ENCODE measurements at places on chromosomes 1 and 21. TPM values are rescaled to one million over a fixed set of nuclear protein-coding genes. Genes with fewer than 3 reads are reported as not detected.

DNA sequence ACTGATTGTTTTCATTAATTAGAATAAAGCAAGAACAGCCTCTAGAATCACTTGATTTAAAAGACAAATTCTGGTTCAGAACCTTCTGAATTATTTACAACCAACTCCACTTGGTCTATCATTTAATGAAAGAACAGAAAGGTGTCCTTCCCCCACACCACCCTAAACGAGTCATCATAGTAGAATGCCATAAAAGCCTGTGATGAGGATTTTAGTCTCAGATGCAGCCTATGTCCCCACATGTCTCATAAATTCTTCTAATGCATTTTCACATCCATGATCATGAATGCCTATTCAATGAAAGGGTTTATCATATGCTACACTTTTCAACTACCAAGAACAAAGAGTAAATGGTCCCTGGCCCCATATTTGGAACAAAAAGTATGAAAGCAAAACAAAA, 508.1 kb downstream of the DPYD start:
- no peak overlapping the region for H3K4me3 ChIP-seq
- H3K27ac ChIP-seq = no peak overlapping the region
- H3K4me1 ChIP-seq = no peaks in the 10 kb centered on the region
- H3K27me3 ChIP-seq = no peaks in the 10 kb centered on the region

GRCh38 chr1:3127738-3128137, 58.7 kb downstream of the PRDM16 start:
- no peak overlapping the region for H3K4me3 ChIP-seq
- peaks cover 6% of the 10 kb centered on the region for H3K4me1 ChIP-seq

- no peak overlapping the region for H3K27ac ChIP-seq
- H3K36me3 ChIP-seq = no peaks in the 10 kb centered on the region
- H3K4me1 ChIP-seq = no peaks in the 10 kb centered on the region
- no peaks in the 10 kb centered on the region for H3K27me3 ChIP-seq
- no peak for DNase-seq
- no peak overlapping the region for H3K4me3 ChIP-seq
Measured at GRCh38 chr1:4801192-4801924, 146.9 kb downstream of the AJAP1 start.

- H3K27me3 ChIP-seq = no peaks in the 10 kb centered on the region
- H3K36me3 ChIP-seq = no peaks in the 10 kb centered on the region
- no peak for DNase-seq
- H3K27ac ChIP-seq = no peak overlapping the region
Measured at GRCh38 chr1:229884765-229885164, 182.3 kb upstream of the GALNT2 start.

DNA sequence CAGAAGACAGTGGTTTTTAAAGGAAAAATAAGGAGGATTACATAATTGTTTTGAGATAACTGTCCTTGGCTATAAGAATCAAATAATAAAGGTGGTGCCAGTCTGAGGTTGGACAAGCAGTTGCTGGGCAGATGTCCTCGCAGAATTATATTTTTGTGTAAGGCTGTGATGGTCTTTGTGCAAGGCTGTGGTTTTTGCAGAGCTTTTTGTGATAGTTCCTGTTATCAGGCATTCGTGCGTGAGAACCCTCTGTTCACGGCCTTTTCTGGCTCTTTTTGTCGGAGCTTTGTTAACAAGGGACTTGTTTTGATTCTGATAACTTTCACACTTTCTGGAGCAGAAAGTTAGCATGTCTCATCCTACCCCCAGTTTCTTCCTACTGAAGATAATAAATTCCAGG, 33.4 kb downstream of the SH3BP5L start:
- no peaks in the 10 kb centered on the region for H3K36me3 ChIP-seq
- no peaks in the 10 kb centered on the region for H3K27me3 ChIP-seq
- no peaks in the 10 kb centered on the region for H3K4me1 ChIP-seq
- no peak overlapping the region for H3K4me3 ChIP-seq

GRCh38 chr1:172821609-172822274, 162.8 kb downstream of the FASLG start:
- no peak overlapping the region for H3K4me3 ChIP-seq
- H3K27me3 ChIP-seq = no peaks in the 10 kb centered on the region
- H3K4me1 ChIP-seq = peaks cover 18% of the 10 kb centered on the region
- DNase-seq = no peak
- H3K27ac ChIP-seq = no peak overlapping the region

DNA sequence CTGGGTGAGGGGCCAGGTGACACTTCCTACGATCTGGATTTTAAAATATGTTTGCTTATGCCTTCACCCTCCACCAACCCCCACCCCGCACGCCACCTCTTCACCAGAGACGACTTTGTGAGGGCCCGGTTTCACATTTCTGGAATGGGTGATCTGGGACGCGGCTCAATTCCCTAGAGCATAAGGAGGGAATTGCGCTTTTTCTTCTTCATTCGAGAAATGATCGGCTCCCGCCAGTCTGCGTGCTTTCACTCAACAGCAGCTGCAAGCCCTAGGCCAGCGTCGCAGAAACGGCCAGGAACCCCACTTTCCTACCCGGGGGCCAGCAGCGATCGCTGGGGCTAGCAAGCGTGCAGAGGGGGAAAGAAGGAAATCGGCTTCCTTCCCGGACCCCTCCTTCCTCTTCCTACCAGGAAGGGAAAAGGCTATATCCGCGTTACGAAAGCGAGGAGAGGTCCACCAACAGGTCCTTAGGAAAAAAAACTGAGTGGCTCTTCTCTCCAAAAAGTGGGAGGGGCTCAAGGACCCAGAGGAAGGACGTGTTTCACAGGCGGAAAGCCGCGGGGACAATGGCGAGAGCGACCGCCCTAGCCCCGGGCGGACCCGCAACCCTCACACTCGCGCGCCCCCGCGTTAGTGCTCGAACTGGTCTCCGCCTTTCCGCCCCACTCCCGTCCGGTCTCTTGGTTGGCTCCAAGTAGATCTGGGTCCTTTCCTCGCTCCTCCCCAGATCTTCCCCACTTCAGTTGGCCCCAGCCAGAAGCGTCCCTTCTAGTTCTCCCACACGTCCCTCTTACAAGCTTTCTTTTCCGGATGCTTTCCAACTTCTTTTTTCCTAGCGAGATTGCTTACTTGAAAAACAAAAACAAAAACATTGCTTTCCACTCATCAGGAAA, 1.1 kb upstream of the ADAMTS1 start:
- H3K27ac ChIP-seq = peak overlapping the region; percentile 93
- peaks cover 73% of the 10 kb centered on the region for H3K4me1 ChIP-seq
- peak overlapping the region; percentile 84 for H3K4me3 ChIP-seq
- H3K27me3 ChIP-seq = no peaks in the 10 kb centered on the region
- no peaks in the 10 kb centered on the region for H3K36me3 ChIP-seq

GRCh38 chr1:11600836-11601235, 53.4 kb downstream of the FBXO2 start:
- no peak overlapping the region for H3K27ac ChIP-seq
- no peak overlapping the region for H3K4me3 ChIP-seq
- no peaks in the 10 kb centered on the region for H3K36me3 ChIP-seq
- no peaks in the 10 kb centered on the region for H3K27me3 ChIP-seq
- no peaks in the 10 kb centered on the region for H3K4me1 ChIP-seq

DNA sequence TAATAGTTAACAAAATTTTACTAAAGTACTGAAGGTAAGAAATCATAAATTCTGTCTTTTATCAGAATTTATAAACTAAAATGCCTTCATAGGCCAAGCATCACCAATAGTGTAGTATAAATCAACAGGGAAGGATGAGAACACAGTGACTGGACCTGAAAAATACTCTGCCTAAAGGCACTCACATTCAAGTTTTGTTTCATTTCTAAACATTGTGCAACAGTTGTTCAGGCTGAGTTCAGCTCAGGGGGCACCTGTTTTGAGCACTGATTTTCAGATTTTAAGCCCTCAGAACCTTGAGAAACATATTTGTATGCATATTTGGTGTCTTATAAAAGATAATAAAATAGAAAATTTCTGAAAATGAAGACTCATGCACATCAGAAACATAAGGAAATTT, 12.4 kb downstream of the ACBD6 start:
- peaks cover 4% of the 10 kb centered on the region for H3K36me3 ChIP-seq
- H3K27ac ChIP-seq = no peak overlapping the region
- DNase-seq = no peak

- no peaks in the 10 kb centered on the region for H3K27me3 ChIP-seq
- DNase-seq = no peak
- H3K4me3 ChIP-seq = no peak overlapping the region
- no peaks in the 10 kb centered on the region for H3K36me3 ChIP-seq
Measured at GRCh38 chr1:160167580-160167979, 16.2 kb downstream of the ATP1A4 start.

DNA sequence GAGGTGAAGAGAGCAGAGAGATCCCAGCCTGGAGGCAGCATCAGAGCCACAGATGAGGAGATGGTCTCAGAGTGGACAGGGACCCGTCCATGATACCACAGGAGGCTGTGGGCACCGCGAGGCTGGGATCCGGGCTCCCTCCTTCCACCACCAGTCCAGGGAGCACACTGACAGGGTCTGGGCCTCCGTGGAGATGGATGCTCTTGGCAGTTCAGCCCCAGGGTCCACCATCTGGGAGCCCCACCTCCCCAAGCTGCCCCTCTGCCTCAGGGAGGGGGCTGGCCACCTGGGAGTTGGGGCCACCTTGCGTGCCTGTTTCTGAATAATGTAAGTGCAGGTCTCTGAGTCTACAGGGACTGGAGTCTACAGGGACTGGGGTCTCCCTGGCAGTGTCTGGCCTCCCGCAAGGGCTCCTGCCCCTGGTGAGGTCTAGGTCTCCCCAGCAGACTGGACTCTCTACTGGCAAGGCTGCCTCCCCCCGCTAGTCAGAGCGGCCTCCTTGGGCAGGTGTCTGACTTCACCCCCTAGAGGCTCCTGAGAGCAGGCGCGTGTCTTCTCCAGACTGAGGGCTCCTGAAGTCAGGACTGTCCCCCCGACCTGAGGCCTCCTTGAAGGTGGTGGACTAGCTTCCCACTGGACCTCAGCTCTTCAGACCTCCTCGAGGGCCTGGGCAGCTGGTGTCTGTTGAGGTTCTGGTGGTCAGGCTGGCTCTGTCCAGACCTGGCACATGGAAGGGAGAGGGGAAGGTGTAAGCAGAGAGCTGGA, 218.5 kb downstream of the PTPRU start:
- DNase-seq = no peak
- no peak overlapping the region for H3K27ac ChIP-seq
- no peaks in the 10 kb centered on the region for H3K27me3 ChIP-seq
- no peaks in the 10 kb centered on the region for H3K36me3 ChIP-seq

GRCh38 chr1:74690364-74690696, 16.7 kb upstream of the ERICH3 start:
- H3K4me3 ChIP-seq = no peak overlapping the region
- H3K4me1 ChIP-seq = no peaks in the 10 kb centered on the region
- H3K27ac ChIP-seq = no peak overlapping the region
- H3K27me3 ChIP-seq = no peaks in the 10 kb centered on the region

- no peak for DNase-seq
- H3K36me3 ChIP-seq = no peaks in the 10 kb centered on the region
- H3K27me3 ChIP-seq = no peaks in the 10 kb centered on the region
- H3K4me3 ChIP-seq = no peak overlapping the region
- no peak overlapping the region for H3K27ac ChIP-seq
Measured at GRCh38 chr1:84936116-84936810, 43.3 kb upstream of the LPAR3 start.

- no peak overlapping the region for H3K27ac ChIP-seq
- H3K4me1 ChIP-seq = no peaks in the 10 kb centered on the region
- no peak overlapping the region for H3K4me3 ChIP-seq
- no peak for DNase-seq
- H3K27me3 ChIP-seq = no peaks in the 10 kb centered on the region
- no peaks in the 10 kb centered on the region for H3K36me3 ChIP-seq
Measured at GRCh38 chr1:95888941-95889390, 655.0 kb downstream of the RWDD3 start.

- peaks cover 4% of the 10 kb centered on the region for H3K4me1 ChIP-seq
- DNase-seq = no peak
- no peaks in the 10 kb centered on the region for H3K27me3 ChIP-seq
- no peak overlapping the region for H3K4me3 ChIP-seq
- H3K36me3 ChIP-seq = no peaks in the 10 kb centered on the region
Measured at GRCh38 chr1:207188901-207189300, 84.9 kb downstream of the C4BPA start.

- H3K36me3 ChIP-seq = no peaks in the 10 kb centered on the region
- DNase-seq = no peak
- no peaks in the 10 kb centered on the region for H3K27me3 ChIP-seq
Measured at GRCh38 chr1:110554871-110555801, 36.2 kb upstream of the KCNA10 start.

- H3K36me3 ChIP-seq = no peaks in the 10 kb centered on the region
- no peaks in the 10 kb centered on the region for H3K27me3 ChIP-seq
- no peaks in the 10 kb centered on the region for H3K4me1 ChIP-seq
- no peak for DNase-seq
- no peak overlapping the region for H3K4me3 ChIP-seq
Measured at GRCh38 chr1:169511316-169512005, 25.7 kb upstream of the SLC19A2 start.

- DNase-seq = no peak
- no peak overlapping the region for H3K27ac ChIP-seq
- H3K27me3 ChIP-seq = no peaks in the 10 kb centered on the region
- H3K36me3 ChIP-seq = no peaks in the 10 kb centered on the region
- H3K4me1 ChIP-seq = no peaks in the 10 kb centered on the region
- no peak overlapping the region for H3K4me3 ChIP-seq
Measured at GRCh38 chr1:60331647-60332046, 258.1 kb upstream of the C1orf87 start.

DNA sequence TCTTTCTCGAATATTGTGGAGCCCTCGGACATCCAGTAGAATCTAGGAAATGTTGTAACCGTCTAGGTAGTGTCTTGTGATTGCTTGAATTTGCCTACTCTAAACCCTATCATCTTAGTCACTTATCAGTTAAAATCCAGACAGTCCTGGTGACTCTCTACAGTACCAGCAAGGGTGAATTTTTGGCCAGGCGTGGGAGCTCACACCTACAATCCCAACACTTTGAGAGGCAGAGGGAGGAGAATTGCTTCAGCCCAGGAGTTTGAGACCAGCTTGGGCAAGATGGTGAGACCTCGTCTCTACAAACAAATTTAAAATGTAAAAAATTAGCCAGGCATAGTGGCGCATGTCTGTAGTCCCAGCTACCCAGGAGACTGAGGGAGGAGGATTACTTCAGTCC, 230.9 kb downstream of the CHRM3 start:
- no peak overlapping the region for H3K4me3 ChIP-seq
- no peaks in the 10 kb centered on the region for H3K4me1 ChIP-seq
- no peaks in the 10 kb centered on the region for H3K27me3 ChIP-seq
- H3K27ac ChIP-seq = no peak overlapping the region

- peak overlapping the region; percentile 94 for H3K4me3 ChIP-seq
- no peaks in the 10 kb centered on the region for H3K27me3 ChIP-seq
- H3K27ac ChIP-seq = peak overlapping the region; percentile 98
- DNase-seq = no peak
Measured at GRCh38 chr1:43976045-43976444, 1.3 kb downstream of the ATP6V0B start.

- no peaks in the 10 kb centered on the region for H3K27me3 ChIP-seq
- H3K27ac ChIP-seq = no peak overlapping the region
- no peaks in the 10 kb centered on the region for H3K36me3 ChIP-seq
- DNase-seq = no peak
- no peak overlapping the region for H3K4me3 ChIP-seq
Measured at GRCh38 chr1:198809247-198809646, 170.4 kb downstream of the PTPRC start.

The RBM11 gene
- total RNA-seq = 0.45 TPM

The CD1E gene
- total RNA-seq = 3.8 TPM

The NR1I3 gene
- total RNA-seq = not detected

The OR14K1 gene
- total RNA-seq = not detected

The NMNAT2 gene
- 1.1 TPM for total RNA-seq

The GOLT1A gene
- total RNA-seq = 0.38 TPM

The TARBP1 gene
- total RNA-seq = 24.1 TPM

The SPTA1 gene
- not detected for total RNA-seq

The SH3D21 gene
- 2.8 TPM for total RNA-seq

The NUDT4B gene
- 2.0 TPM for total RNA-seq

The MLLT11 gene
- total RNA-seq = 0.38 TPM

The SPATA45 gene
- not detected for total RNA-seq

The SERINC2 gene
- total RNA-seq = 91.2 TPM
